Chondrocyte (in vitro differentiated cells): ENCODE measurements at places on chromosomes 4 and X. TPM values are rescaled to one million over a fixed set of nuclear protein-coding genes. Genes with fewer than 3 reads are reported as not detected.

DNA sequence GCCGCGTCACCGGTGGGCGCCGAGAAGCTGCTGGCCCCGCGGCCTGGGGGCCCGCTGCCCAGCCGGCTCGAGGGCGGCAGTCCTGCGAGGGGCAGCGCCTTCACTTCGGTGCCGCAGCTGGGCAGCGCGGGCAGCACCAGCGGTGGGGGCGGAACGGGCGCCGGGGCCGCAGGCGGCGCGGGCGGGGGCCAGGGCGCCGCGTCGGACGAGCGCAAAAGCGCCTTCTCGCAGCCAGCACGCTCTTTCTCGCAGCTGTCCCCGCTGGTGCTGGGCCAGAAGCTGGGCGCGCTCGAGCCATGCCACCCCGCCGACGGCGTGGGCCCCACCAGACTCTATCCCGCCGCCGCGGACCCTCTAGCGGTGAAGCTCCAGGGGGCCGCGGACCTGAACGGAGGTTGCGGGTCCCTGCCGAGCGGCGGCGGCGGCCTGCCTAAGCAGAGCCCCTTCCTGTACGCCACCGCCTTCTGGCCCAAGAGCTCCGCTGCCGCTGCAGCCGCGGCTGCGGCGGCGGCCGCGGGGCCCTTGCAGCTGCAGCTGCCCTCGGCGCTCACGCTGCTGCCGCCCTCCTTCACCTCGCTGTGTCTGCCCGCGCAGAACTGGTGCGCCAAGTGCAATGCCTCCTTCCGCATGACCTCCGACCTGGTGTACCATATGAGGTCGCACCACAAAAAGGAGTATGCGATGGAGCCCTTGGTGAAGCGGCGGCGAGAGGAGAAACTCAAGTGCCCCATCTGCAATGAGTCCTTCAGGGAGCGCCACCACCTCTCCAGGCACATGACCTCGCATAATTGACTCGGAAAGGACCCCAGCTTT, 5.6 kb downstream of the PRDM8 start:
- peaks cover 14% of the 10 kb centered on the region for H3K4me1 ChIP-seq
- peak overlapping the region; percentile 60 for H3K4me3 ChIP-seq
- no peak overlapping the region for H3K27ac ChIP-seq
- H3K36me3 ChIP-seq: no peaks in the 10 kb centered on the region
- no peak for DNase-seq

DNA sequence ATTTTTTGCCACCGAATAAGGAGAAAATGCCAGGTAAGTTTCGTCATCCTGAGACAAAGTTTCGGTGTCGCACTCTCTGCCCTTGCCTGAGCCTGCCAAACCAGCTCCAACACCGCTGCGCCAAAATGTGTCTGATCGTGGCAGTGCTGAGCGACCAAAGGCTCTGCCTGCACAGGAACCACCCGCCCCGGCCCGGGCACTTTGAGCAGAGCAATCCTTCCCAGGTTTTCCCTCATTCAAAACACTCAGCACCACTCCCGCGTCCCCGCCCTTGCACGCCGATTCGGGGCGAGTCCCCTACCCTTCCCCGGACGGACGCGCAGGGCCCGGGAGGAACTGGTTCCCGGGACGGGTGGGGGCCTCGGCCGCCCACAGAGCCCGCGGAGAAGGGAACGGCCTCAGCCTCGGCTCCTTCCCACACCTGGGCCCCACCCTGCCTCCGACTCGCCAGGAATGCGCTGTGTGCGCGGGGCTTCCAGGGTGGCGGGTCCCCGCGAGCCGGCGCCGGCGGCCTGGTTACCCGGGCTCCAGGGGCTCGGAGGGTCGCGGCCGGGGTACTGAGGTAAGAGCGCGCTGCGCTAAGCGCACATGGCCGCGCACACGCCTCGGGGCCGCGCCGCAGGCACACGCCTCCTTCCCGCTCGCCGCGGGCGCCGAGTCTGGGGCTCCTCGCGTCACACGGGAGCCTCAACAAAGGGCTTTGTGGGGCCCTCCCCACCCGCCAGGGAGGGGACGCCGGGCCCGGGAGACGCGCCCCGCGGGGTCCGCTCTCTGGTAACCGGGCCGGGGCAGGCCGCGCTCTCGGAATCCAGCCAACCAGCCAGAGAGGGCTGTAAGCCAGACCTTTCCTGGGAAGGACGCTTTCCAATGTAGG, at the start of gene C4orf36:
Gene C4orf36 (minus strand): TSS at position 661 of the 874 bp plus-strand sequence. CDS start 902 bp downstream, outside the sequence.
- H3K27me3 ChIP-seq: no peaks in the 10 kb centered on the region
- H3K36me3 ChIP-seq: no peaks in the 10 kb centered on the region
- DNase-seq: no peak
- H3K27ac ChIP-seq: peak within 1 kb of the TSS; percentile 46

- peaks cover 61% of the 10 kb centered on the region for H3K4me1 ChIP-seq
- no peak for DNase-seq
Measured at GRCh38 chr4:124708517-124709300, 3.8 kb downstream of the ANKRD50 start.

- peak overlapping the region; percentile 83 for H3K27ac ChIP-seq
- peaks cover 19% of the 10 kb centered on the region for H3K36me3 ChIP-seq
- no peaks in the 10 kb centered on the region for H3K27me3 ChIP-seq
- H3K4me3 ChIP-seq: no peak overlapping the region
- no peak for DNase-seq
Measured at GRCh38 chr4:38948551-38948950, 80.9 kb downstream of the FAM114A1 start.

DNA sequence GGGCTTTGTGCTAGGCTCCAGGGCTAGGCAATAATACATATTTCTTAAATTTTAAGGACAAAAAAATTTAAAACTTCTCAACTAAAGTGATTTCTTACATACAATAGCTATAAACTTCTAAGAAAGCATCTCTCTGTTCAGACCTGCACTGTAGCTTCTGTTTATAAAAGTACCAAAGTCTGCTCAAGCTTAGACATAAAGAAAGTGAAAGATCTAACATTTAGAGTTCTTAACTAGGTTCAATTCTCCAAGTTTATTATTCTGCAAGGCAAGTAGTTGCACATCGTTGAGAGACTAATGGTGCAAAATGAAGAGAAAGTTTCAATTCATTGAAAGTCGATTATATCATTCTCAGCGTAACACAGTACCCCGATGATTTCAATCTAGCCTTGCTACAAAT, 857.4 kb upstream of the HTR2C start:
- DNase-seq: no peak
- no peak overlapping the region for H3K4me3 ChIP-seq
- H3K27me3 ChIP-seq: no peaks in the 10 kb centered on the region
- no peak overlapping the region for H3K27ac ChIP-seq

GRCh38 chrX:54171527-54172250, 11.4 kb downstream of the FAM120C start:
- peaks cover 2% of the 10 kb centered on the region for H3K4me1 ChIP-seq
- H3K27ac ChIP-seq: no peak overlapping the region
- no peaks in the 10 kb centered on the region for H3K27me3 ChIP-seq
- H3K4me3 ChIP-seq: no peak overlapping the region
- DNase-seq: no peak
- no peaks in the 10 kb centered on the region for H3K36me3 ChIP-seq

HPSE gene
- 0.31 to 0.90 TPM (median 0.38 TPM) in 3 replicates for total RNA-seq

OCIAD1 gene
- total RNA-seq: 119 to 132 TPM (median 120 TPM) in 3 replicates

DNA sequence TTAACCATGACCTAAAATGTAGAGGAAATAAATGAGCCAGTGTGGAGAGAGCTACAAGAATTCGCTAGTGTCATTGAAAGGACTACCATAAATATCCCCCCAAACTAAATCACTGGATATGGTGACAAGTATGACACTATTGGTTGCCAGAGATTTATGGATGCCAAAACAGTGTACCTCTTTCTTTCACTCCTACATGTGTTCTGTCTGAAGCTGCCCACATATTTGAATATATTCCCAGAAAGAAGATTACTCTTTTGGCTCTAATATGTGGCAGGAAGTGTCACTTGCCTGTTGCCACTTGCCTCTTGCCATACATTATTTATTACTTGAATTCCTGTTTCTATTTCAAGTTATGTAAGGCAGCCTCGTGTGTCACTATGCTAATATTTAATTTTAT, 1573.6 kb downstream of the TECRL start:
- peaks cover 4% of the 10 kb centered on the region for H3K36me3 ChIP-seq
- no peak overlapping the region for H3K4me3 ChIP-seq
- DNase-seq: no peak
- H3K4me1 ChIP-seq: no peaks in the 10 kb centered on the region
- H3K27me3 ChIP-seq: peaks cover 3% of the 10 kb centered on the region

CENPE gene
- 4.3 to 10.6 TPM (median 8.2 TPM) in 3 replicates for total RNA-seq

DNA sequence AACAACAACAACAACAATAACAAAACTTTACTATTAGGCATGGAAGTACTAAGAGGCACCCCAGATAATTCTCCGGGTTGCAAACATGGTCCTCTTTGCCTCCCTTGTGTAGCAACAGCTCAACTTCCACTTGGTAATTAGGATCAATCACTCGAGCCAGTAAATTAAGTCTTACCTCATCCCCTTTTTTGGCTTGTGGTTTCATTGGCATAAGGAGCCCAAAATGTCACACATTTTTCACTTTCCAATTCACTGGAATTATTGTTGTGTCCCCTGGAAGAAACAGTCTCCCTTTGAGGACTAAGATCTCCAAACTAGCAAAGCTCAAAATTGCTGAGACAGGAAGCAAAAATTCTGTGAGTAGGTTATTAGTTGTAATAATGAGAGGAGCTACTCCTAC, 49.2 kb upstream of the HSD17B10 start:
- H3K4me1 ChIP-seq: no peaks in the 10 kb centered on the region
- H3K27me3 ChIP-seq: peaks cover 2% of the 10 kb centered on the region
- no peak for DNase-seq
- H3K36me3 ChIP-seq: no peaks in the 10 kb centered on the region

- H3K36me3 ChIP-seq: no peaks in the 10 kb centered on the region
- no peak overlapping the region for H3K4me3 ChIP-seq
- H3K27ac ChIP-seq: no peak overlapping the region
- H3K27me3 ChIP-seq: no peaks in the 10 kb centered on the region
Measured at GRCh38 chrX:98654565-98654964, 1755.5 kb downstream of the PCDH19 start.

DNA sequence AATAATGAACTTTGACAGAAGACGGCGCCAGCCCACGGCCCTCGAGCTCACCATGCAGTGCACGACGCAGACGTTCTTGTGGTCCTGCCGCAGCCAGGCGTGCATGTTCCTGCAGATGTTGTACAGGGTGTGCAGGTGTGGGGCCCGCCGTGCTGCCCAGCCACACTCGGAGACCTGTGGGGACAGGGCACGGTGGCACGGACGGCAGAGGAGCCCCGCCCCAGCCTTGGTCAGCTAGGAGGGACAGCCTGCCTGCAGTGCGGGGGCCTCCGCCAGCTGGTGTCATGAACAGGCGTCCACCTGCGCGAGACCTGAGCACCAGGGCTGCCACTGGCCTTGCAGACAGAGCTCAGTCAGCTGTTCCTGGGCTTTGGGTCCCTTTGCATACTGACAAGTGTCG, 49.5 kb downstream of the GAK start:
- peaks cover 18% of the 10 kb centered on the region for H3K36me3 ChIP-seq
- H3K27ac ChIP-seq: no peak overlapping the region
- no peaks in the 10 kb centered on the region for H3K4me1 ChIP-seq
- H3K4me3 ChIP-seq: no peak overlapping the region
- DNase-seq: no peak

GRCh38 chr4:144362366-144362765, 221.8 kb upstream of the GYPA start:
- no peaks in the 10 kb centered on the region for H3K36me3 ChIP-seq
- H3K4me1 ChIP-seq: peaks cover 23% of the 10 kb centered on the region
- DNase-seq: no peak

SYNPO2 gene
- total RNA-seq: 12.3 to 21.5 TPM (median 20.7 TPM) in 3 replicates

GRCh38 chr4:113469023-113469390, 292.5 kb downstream of the CAMK2D start:
- peaks cover 13% of the 10 kb centered on the region for H3K36me3 ChIP-seq
- H3K4me1 ChIP-seq: peaks cover 43% of the 10 kb centered on the region
- H3K27me3 ChIP-seq: no peaks in the 10 kb centered on the region
- H3K4me3 ChIP-seq: no peak overlapping the region
- DNase-seq: no peak

GRCh38 chr4:39713691-39714090, 15.8 kb downstream of the UBE2K start:
- H3K27ac ChIP-seq: peak overlapping the region; percentile 97
- H3K27me3 ChIP-seq: no peaks in the 10 kb centered on the region
- peak overlapping the region; percentile 22 for H3K4me3 ChIP-seq
- DNase-seq: no peak

DNA sequence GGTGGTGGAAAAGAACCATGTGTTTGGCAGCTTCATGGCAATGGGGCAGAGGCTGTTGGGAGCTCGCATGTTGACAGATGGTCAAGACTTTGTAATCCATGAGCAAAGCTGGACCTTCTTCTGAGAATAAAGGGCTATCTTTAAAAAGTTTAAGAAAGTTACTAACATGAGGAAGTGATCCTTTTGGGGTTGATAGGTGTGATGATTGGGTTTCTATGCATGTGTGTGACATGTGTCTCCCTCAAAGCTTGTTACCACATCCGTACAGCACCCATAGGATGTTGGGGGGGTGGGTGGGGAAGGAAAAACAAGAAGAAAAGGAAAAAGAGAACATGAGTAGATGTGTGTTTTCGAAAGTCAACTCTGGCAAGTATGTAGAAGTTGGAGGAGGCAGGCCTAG, 123.0 kb upstream of the TLR3 start:
- H3K4me1 ChIP-seq: peaks cover 5% of the 10 kb centered on the region
- no peak for DNase-seq
- H3K4me3 ChIP-seq: no peak overlapping the region

DNA sequence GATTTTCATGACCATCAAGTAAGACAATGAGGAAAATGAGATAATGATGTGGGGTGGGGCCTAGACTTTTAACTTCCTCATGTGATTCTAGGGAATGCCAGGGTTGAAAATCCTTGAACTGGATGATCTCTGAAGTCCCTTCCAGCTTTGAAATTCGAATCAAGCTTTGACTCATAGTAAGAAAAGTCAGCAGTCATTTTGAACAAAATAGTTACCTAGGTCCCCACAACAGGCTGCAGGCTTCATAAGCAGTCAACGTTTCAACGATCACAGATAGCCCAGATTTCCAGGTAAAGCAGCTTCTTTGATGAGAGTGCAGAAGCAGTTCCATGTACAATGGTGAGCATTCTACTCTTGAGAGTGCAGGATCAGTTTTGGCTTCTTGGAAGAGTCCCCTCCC, 93.7 kb downstream of the GRIA3 start:
- no peak for DNase-seq
- no peaks in the 10 kb centered on the region for H3K36me3 ChIP-seq
- no peaks in the 10 kb centered on the region for H3K27me3 ChIP-seq
- no peak overlapping the region for H3K4me3 ChIP-seq
- no peak overlapping the region for H3K27ac ChIP-seq

DNA sequence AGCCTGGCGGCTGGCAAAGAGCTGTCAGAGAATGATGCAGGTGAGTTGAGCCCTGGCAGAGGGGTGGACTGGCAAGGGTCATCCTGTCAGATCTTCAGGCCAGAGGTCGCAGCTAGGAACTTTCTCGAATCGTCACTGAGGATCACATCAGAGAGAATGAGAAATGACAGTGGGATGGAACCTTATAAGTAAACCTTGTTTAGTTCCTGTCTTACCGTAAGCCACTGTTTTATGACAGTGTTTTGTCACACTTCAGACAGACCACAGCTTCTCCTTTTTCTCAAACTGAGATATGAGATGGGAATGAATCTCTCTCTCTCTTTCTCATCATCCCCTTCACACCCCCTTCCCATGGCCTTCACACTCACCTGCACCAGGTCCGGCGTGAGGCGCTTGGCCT, 9.3 kb downstream of the DIPK2B start:
- H3K4me3 ChIP-seq: no peak overlapping the region
- H3K27me3 ChIP-seq: no peaks in the 10 kb centered on the region
- no peak for DNase-seq
- peaks cover 22% of the 10 kb centered on the region for H3K4me1 ChIP-seq

OPHN1 gene
- total RNA-seq: 6.0 to 9.2 TPM (median 6.1 TPM) in 3 replicates
